Skin of body (tissue), 3 donors: ENCODE measurements at places on chromosomes 7 and 10. TPM values are rescaled to one million over a fixed set of nuclear protein-coding genes. Genes with fewer than 3 reads are reported as not detected.
A peak's percentile ranks its signal among the peaks of the same experiment; 100 is the strongest.

GRCh38 chr10:113135025-113135424 lies 185.0 kb downstream of the TCF7L2 start:
- DNase-seq: no peak

DNA sequence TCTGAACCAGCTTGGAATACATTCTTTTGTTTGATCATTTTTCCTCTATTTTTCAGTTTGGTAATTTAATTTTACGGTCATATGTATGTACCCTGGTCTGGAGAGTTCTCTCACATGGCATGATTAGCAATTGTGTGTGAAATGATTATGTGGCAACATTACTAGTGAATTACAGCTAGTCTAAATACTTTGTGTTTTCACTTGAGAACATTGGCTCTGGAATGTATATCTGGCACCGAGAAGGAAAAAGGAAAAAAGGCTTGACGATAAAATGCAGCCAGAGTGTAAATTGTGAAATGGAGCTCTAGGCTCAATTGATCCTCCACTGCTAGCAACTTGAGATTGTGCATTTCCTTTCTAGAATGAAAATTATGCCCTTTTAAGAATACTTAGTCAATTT lies 397.2 kb downstream of the EXOC4 start:
- peak; percentile 4 for DNase-seq

DNA sequence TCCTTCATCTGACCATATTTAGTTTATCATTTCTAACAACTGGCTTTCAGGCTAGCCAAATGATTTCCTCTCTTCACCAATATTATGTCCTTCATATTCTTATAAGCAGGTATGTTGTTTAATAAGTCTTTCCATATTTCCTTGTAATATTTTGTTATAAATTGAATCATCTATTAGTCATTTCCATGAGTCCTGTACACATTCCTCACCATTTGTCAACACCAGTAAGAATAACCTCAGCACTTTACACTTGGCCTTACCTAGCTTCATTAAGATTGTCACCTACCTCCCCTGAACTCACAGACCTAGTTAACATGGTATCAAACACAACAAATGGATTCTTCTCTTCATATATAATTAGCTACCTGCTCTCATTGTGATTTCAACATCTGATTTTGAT lies 282.3 kb downstream of the SEMA3D start:
- DNase-seq: no peak

DNA sequence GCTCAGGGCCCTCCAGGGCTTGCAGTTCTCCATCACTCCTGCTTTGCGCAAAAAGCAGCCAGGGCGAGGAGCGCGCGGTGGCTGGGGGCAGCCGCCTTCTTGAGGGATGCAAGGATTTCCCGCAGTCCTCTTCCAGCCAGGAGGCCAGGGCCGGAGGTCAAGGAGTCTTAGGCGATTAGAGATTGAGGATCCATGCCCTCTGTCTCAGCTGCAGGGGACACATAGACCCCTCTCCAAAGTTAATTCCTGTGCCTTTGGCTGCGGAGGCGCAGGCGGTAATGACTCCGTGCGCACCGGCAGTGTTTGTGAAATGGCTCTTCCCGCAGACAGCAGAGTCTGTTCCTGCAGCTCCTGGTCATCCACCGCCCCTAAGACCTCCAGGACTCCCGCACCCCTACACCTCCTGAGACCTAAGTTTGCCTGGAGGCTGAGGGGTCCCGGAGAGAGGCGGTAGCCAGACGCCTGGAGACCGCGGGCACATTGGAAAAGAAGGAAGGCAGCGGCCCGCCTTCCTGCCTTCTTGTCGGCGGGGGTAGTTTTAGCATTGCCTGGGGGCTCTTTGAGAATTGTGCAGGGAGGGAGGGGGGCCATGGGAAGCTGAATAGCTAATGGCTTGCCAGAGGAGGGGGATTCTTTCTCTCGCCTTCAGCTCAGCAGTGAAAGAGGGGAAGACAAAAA lies 3.3 kb upstream of the NEUROG3 start:
- DNase-seq: no peak

GRCh38 chr10:110923856-110924493 lies 4.6 kb downstream of the SHOC2 start:
- DNase-seq: no peak

DNA sequence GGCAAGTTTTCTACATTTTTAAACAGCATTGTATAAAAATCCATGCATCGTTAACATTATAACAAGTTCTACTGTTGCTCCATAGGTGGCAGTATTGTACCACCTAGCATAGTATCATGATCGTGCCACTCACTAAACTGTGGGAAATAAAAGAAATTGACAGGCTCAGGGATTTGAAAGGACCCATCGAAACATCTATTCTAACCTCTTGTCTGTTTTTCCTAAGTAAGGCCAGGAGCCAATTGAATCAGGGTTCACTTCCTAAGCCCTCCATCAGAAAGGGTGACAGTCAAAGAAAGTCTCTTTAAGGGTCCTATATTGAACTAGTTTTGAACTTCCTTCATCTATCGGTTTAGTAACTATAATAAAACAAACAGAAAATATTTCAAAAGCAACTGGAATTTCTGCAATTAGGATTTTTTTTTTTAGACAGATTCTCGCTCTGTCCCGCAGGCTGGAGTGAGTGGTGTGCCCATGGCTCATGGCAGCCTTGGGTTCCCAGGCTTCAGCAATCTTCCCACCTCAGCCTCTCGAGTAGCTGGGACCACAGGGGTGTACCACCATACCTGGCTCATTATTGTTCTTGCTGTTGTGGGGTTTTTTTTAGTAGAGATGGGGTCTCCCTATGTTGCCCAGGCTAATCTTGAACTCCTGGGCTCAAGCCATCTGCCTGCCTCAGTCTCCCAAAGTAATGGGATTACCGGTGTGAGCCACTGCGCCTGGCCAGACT lies 9.4 kb downstream of the HACD1 start:
- peak; percentile 33 for DNase-seq

The PTPRE gene
- total RNA-seq: 15.9 TPM

- no peak for DNase-seq
Observed at GRCh38 chr7:106370542-106370941, 85.8 kb upstream of the NAMPT start.

The BHLHA15 gene
- total RNA-seq: 0.49 TPM

The CCL24 gene
- 1.2 TPM for total RNA-seq

DNA sequence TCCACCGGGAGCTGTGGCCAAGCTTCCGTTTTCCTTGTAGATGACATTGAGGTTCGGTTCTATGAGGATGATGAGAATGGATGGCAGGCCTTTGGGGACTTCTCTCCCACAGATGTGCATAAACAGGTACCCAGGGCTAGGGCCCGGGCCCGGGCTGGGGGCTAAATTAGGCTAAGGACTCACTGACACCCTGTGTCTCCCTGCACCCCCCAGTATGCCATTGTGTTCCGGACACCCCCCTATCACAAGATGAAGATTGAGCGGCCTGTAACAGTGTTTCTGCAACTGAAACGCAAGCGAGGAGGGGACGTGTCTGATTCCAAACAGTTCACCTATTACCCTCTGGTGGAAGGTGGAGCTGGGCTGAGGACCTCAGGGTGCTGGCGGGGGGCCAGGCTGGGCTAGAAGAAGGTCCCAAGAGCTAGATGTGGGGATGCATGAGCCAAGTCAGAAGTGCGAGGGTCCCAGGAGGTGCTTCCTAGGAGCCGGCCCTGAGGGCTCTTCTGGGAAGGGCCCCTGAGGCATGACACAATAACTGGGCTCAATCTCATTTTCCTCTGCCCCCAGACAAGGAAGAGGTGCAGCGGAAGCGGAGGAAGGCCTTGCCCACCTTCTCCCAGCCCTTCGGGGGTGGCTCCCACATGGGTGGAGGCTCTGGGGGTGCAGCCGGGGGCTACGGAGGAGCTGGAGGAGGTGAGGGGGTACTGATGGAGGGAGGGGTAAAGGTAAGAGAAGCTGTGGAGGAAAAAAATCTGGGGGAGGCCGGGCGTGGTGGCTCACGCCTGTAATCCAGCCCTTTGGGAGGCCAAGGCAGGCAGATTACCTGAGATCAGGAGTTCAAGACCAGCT lies 2.9 kb downstream of the NFKB2 start:
- no peak for DNase-seq

DNA sequence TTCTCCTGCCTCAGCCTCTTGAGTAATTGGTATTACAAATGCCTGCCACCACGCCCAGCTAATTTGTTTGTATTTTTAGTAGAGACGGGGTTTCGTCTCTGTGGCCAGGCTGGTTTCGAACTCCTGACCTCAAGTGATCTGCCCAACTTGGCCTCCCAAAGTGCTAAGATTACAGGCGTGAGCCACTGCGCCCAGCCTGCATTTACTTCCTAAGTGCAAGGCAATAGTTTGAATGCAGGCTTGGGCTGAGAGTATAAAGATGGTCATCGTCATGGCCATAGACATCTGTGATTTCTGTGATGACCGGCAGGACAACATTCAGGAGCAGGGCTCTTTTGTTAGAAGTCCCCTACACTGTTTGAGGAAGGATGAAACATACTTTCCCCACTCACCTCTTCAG lies 393.9 kb upstream of the SHH start:
- no peak for DNase-seq

The TDRD1 gene
- total RNA-seq: 0.20 TPM

GRCh38 chr10:113303544-113304146 lies 249.2 kb upstream of the HABP2 start:
- DNase-seq: no peak

GRCh38 chr10:62130948-62131347 lies 137.7 kb downstream of the RTKN2 start:
- no peak for DNase-seq
